Endodermal cell (in vitro differentiated cells): ENCODE measurements at places on chromosomes 3 and 15. TPM values are rescaled to one million over a fixed set of nuclear protein-coding genes. Genes with fewer than 3 reads are reported as not detected.
A peak's percentile ranks its signal among the peaks of the same experiment; 100 is the strongest.

Gene ZBED2
- total RNA-seq = not detected in 2 replicates

Gene NMNAT3
- total RNA-seq = 0.75 to 1.2 TPM (median 0.95 TPM) in 3 replicates

Gene GALNT15
- not detected in 2 replicates for total RNA-seq

Gene LIPC
- not detected in 3 replicates for total RNA-seq

Gene ABHD17C
- total RNA-seq = 16.9 to 23.0 TPM (median 21.5 TPM) in 3 replicates

Gene SKOR1
- 0.16 to 0.51 TPM (median 0.23 TPM) in 3 replicates for total RNA-seq

Gene CCDC39
- total RNA-seq = 0.20 and 0.25 TPM in 2 replicates

Gene EFL1
- 41.9 and 42.0 TPM in 2 replicates for total RNA-seq

Gene DMXL2
- 20.8 and 21.5 TPM in 2 replicates for total RNA-seq

Gene XXYLT1
- 26.6 to 35.9 TPM (median 35.5 TPM) in 3 replicates for total RNA-seq

DNA sequence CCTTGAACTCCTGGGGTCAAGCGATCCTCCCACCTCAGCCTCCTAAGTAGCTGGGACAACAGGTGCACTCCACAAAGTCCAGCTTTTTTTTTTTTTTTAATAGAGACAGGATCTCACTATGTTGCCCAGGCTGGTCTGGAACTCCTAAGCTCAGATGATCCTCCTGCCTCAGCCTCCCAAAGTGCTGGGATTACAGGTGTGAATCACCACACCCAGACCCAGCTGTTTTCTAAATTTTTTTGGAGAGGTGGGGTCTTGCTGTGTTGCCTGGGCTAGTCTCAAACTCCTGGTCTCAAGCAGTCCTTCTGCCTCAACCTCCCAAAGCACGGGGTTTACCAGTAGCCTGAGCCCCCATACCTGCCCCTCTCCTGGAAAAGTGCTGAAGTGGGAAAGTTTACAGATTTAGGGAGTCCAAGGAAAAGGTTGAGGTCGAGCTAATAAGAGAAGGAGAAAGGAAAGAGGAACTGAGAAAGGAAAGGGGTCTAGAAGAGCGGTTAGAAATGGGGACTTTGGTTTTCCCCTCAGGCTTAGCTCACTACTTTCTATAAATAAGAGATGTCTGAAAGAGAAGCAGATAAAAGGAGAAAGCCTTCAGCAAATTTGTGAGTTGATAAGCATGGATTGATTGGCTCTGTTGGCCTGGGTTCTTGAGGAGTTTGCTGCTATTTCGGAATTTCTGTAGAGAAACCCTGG lies 23.6 kb downstream of the UBE2E1 start:
- H3K27ac ChIP-seq = no peak overlapping the region
- no peaks in the 10 kb centered on the region for H3K27me3 ChIP-seq
- DNase-seq = no peak
- H3K36me3 ChIP-seq = peaks cover 5% of the 10 kb centered on the region
- peaks cover 3% of the 10 kb centered on the region for H3K4me1 ChIP-seq
- H3K4me3 ChIP-seq = no peak overlapping the region

GRCh38 chr3:14810070-14810791 lies 8.5 kb upstream of the FGD5 start:
- peak; percentile 76 for DNase-seq
- H3K27me3 ChIP-seq = peaks cover 62% of the 10 kb centered on the region
- no peaks in the 10 kb centered on the region for H3K4me1 ChIP-seq
- H3K4me3 ChIP-seq = peak overlapping the region; percentile 77

GRCh38 chr3:127701280-127701911 lies 28.6 kb downstream of the ABTB1 start:
- H3K4me1 ChIP-seq = no peaks in the 10 kb centered on the region
- H3K36me3 ChIP-seq = no peaks in the 10 kb centered on the region
- H3K27ac ChIP-seq = no peak overlapping the region
- no peaks in the 10 kb centered on the region for H3K27me3 ChIP-seq
- no peak for DNase-seq
- no peak overlapping the region for H3K4me3 ChIP-seq

GRCh38 chr3:3712971-3713370 lies 86.3 kb upstream of the LRRN1 start:
- DNase-seq = no peak
- H3K27me3 ChIP-seq = no peaks in the 10 kb centered on the region
- H3K27ac ChIP-seq = no peak overlapping the region
- H3K4me3 ChIP-seq = no peak overlapping the region

DNA sequence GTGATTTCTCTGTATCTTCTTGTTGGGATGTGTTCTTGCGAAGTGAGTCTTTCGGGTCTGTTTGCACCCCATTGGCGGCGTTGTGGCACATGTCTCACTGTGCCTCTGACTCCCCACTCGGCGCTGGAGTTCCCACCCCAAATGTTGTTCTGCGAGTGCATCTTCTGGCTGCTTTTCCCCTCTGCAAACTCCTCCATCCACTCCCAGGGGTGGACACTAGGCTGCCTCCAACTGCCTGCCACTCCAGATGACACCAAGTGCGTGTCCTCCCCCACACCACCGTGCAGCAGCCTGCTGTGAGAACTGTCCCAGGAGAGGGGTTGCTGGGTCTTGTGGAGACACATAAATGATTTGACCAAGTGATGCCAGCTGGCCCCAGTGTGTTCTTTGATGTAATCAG lies 17.6 kb downstream of the EFCC1 start:
- no peak for DNase-seq
- no peaks in the 10 kb centered on the region for H3K27me3 ChIP-seq
- no peaks in the 10 kb centered on the region for H3K36me3 ChIP-seq
- H3K4me1 ChIP-seq = peaks cover 11% of the 10 kb centered on the region
- no peak overlapping the region for H3K27ac ChIP-seq

GRCh38 chr3:157858821-157859220 lies 247.4 kb downstream of the SHOX2 start:
- no peaks in the 10 kb centered on the region for H3K4me1 ChIP-seq
- no peaks in the 10 kb centered on the region for H3K27me3 ChIP-seq
- no peak overlapping the region for H3K4me3 ChIP-seq
- no peak overlapping the region for H3K27ac ChIP-seq
- H3K36me3 ChIP-seq = no peaks in the 10 kb centered on the region
- DNase-seq = no peak

GRCh38 chr3:169453256-169454059 lies 210.1 kb downstream of the MECOM start:
- H3K27ac ChIP-seq = no peak overlapping the region
- DNase-seq = no peak
- H3K4me1 ChIP-seq = no peaks in the 10 kb centered on the region
- no peak overlapping the region for H3K4me3 ChIP-seq
- H3K27me3 ChIP-seq = no peaks in the 10 kb centered on the region

GRCh38 chr15:90322538-90322937 lies 29.5 kb upstream of the ZNF774 start:
- H3K27me3 ChIP-seq = no peaks in the 10 kb centered on the region
- H3K4me3 ChIP-seq = no peak overlapping the region
- H3K4me1 ChIP-seq = no peaks in the 10 kb centered on the region

DNA sequence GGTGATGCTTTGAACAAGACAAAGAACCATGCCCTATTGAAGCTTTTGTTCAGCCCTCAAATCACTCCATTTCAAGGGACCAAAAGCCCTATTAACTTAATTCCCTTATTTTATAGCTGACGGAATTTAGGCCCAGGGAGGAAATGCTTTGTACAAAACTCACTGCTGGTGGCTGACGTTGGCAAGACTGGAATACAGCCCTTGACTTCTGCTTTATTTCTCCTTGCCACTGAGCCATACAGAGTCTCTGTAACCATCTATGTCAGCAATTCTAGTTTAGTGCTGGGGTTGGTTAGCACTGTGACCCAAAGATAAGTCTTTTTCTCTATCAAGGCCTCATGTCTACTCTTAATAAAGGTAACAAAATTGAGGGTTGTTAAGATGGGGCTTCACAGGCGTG lies 316.1 kb upstream of the TPRG1 start:
- H3K27ac ChIP-seq = no peak overlapping the region
- no peaks in the 10 kb centered on the region for H3K36me3 ChIP-seq

GRCh38 chr15:78944202-78944625 lies 632 bp downstream of the CTSH start:
- no peaks in the 10 kb centered on the region for H3K36me3 ChIP-seq
- peaks cover 9% of the 10 kb centered on the region for H3K4me1 ChIP-seq
- no peak for DNase-seq
- H3K4me3 ChIP-seq = peak overlapping the region; percentile 82
- no peak overlapping the region for H3K27ac ChIP-seq

- H3K4me1 ChIP-seq = no peaks in the 10 kb centered on the region
- H3K27ac ChIP-seq = no peak overlapping the region
- no peak overlapping the region for H3K4me3 ChIP-seq
- H3K27me3 ChIP-seq = no peaks in the 10 kb centered on the region
- DNase-seq = no peak
Observed at GRCh38 chr3:124486324-124486723, 243.9 kb upstream of the UMPS start.

DNA sequence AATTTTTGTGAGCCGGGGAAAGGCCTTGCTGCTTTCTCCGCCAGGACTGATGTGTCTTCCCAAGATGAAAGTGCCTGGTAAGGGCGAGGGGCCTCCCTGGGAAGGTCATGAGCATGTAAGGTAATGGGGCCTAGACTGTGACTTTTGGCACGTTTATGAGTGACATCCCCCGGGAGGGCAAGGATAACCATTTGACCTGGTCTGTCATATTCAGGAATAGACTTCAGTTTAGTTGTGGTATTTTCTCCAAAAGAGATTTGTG lies 631 bp upstream of the CNBP start:
- H3K27me3 ChIP-seq = no peaks in the 10 kb centered on the region
- H3K36me3 ChIP-seq = peaks cover 17% of the 10 kb centered on the region
- H3K4me1 ChIP-seq = no peaks in the 10 kb centered on the region
- no peak for DNase-seq
- peak overlapping the region; percentile 93 for H3K4me3 ChIP-seq

- no peaks in the 10 kb centered on the region for H3K27me3 ChIP-seq
- no peaks in the 10 kb centered on the region for H3K36me3 ChIP-seq
- peak; percentile 83 for DNase-seq
Observed at GRCh38 chr3:150798122-150798618, 35.2 kb upstream of the SIAH2 start.

DNA sequence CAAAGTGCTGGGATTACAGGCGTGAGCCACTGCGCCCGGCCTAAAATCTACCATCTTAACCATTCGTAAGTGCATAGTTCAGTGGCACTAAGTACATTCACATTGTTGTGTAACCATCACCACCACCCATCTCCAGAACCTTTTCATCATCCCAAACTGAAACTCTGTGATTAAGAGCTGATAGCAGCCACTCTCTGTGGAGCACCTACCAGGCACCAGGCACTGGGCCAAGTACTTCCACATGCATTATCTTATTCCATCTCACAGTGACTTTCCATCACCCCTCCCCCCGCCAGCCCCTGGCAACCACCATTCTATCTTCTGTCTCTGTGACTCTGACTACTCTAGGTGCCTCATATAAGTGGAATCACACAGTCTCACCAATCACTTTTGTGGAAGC lies 2.3 kb upstream of the INSYN1 start:
- no peaks in the 10 kb centered on the region for H3K36me3 ChIP-seq
- no peak for DNase-seq
- H3K27ac ChIP-seq = no peak overlapping the region
- H3K27me3 ChIP-seq = peaks cover 85% of the 10 kb centered on the region
- no peaks in the 10 kb centered on the region for H3K4me1 ChIP-seq
- no peak overlapping the region for H3K4me3 ChIP-seq

GRCh38 chr3:53765753-53766152 lies 80.5 kb downstream of the CHDH start:
- H3K27me3 ChIP-seq = no peaks in the 10 kb centered on the region
- DNase-seq = no peak
- H3K36me3 ChIP-seq = no peaks in the 10 kb centered on the region
- H3K4me3 ChIP-seq = no peak overlapping the region
- H3K4me1 ChIP-seq = peaks cover 2% of the 10 kb centered on the region
- H3K27ac ChIP-seq = no peak overlapping the region

GRCh38 chr3:127056281-127056680 lies 73.4 kb downstream of the PLXNA1 start:
- no peak for DNase-seq
- no peak overlapping the region for H3K4me3 ChIP-seq
- no peak overlapping the region for H3K27ac ChIP-seq
- H3K27me3 ChIP-seq = no peaks in the 10 kb centered on the region

DNA sequence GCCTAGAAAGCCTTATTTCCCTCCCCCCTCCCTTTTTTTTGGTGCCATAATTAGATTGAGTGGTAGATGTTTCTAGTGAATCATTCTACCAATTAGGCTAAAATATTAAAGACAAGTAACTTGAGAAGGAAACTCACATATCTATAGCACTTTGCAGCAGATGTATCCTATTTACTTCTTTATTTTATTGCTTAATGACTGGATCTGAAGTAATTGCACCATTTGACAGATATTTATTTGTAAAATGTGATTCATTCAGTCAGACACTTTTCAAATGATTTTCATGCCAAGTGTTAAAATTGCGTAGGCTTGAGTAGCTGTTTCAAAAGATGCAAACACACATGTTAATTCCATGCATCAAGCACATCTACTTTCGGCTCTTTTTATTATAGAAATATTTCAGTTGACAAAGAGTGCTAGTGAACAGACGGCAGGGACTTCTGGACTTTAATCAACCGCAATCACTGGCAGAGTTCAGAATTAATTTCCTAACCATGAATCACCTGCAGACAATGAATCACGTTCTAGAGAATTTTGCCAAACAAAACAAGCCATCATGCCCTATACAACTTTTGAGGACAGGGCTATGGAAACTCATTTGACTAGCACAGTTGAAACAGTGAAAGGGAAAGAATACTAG lies 636.8 kb downstream of the MECOM start:
- H3K36me3 ChIP-seq = no peaks in the 10 kb centered on the region
- no peaks in the 10 kb centered on the region for H3K27me3 ChIP-seq
- no peaks in the 10 kb centered on the region for H3K4me1 ChIP-seq
- DNase-seq = no peak

GRCh38 chr3:129605922-129606635 lies 397 bp downstream of the PLXND1 start:
- peaks cover 7% of the 10 kb centered on the region for H3K4me1 ChIP-seq
- H3K36me3 ChIP-seq = no peaks in the 10 kb centered on the region
- no peak overlapping the region for H3K27ac ChIP-seq

DNA sequence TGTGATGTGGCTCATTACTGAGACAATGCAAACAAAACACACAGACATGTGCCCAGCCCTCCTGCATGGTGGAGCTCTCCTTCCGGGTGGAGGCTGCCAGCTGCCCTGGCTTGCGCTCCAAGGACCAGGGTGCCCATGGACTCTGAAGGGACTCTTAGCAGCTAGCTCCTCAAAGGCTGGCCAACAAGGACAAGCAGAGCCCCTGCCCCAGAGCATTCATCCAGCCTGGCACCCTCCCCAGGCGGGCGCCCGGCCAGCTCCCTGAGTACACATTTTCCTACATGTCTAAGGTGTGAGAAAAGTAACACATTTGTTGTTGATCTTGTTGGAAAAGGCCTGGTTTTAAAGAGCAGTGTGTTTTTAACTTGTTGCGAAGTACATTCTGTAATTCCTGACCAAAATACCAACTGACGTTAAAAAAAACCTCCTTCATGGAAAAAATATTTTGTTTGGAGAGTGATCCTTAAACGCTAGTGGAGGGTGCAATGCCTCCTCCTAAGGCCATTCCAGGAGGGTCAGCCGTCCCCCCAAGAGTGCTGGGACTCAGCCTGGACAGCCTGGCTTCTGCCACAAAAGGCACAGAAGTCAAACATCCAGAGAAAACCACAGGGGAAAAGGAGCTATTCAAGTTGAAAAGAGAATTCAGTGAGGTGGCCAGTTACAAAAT lies 86.9 kb downstream of the KLF15 start:
- peaks cover 4% of the 10 kb centered on the region for H3K27me3 ChIP-seq
- H3K27ac ChIP-seq = no peak overlapping the region
- DNase-seq = no peak

GRCh38 chr3:40505599-40506462 lies at the start of gene ZNF620:
Gene ZNF620, plus strand, starts transcription at chr3:40506039. Its CDS starts 314 bp downstream, at chr3:40506353.
- H3K27me3 ChIP-seq = no peaks in the 10 kb centered on the region
- H3K27ac ChIP-seq = no peak within 1 kb of the TSS
- H3K36me3 ChIP-seq = peaks cover 23% of the 10 kb centered on the region
- peak within 1 kb of the TSS; percentile 90 for H3K4me3 ChIP-seq

GRCh38 chr3:60573494-60573893 lies 677.8 kb downstream of the FHIT start:
- no peak overlapping the region for H3K4me3 ChIP-seq
- no peaks in the 10 kb centered on the region for H3K27me3 ChIP-seq
- no peaks in the 10 kb centered on the region for H3K36me3 ChIP-seq
- no peak overlapping the region for H3K27ac ChIP-seq
- no peaks in the 10 kb centered on the region for H3K4me1 ChIP-seq
- DNase-seq = no peak
